Left cardiac atrium (tissue), 4 donors: ENCODE measurements at places on chromosomes 5 and 9. TPM values are rescaled to one million over a fixed set of nuclear protein-coding genes. Genes with fewer than 3 reads are reported as not detected.
A peak's percentile ranks its signal among the peaks of the same experiment; 100 is the strongest.

DNA sequence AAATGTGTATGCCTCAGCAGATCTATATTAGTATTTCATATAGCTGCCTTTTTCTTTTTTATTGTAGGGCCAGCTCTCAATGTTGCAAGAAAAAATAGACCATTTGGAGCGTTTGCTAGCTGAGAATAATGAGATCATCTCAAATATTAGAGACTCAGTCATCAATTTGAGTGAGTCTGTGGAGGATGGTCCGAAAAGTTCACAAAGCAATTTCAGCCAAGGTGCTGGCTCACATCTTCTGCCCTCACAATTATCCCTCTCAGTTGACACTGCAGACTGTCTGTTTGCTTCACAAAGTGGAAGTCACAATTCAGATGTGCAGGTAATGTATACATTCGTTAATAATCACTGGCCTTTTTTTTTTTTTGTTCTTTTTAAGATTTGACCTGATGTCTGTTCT, 23.7 kb downstream of the MAN2A1 start:
- DNase-seq: no peak

- DNase-seq: no peak
These were observed 3.2 kb upstream of the RAI14 start for GRCh38 chr5:34652914-34653313.

GRCh38 chr5:134436523-134437339, 25.1 kb upstream of the CDKN2AIPNL start:
- peak; percentile 74 for DNase-seq

GRCh38 chr5:40675396-40676133, 4.2 kb upstream of the PTGER4 start:
- DNase-seq: no peak

Gene OLFM1
- total RNA-seq: 25.5 TPM

Gene ZNF618
- total RNA-seq: 4.0 TPM

Gene PRRT1B
- total RNA-seq: not detected

Gene SLC25A25
- 29.8 TPM for total RNA-seq

Gene LRRC19
- not detected for total RNA-seq

GRCh38 chr9:38074441-38074961, 5.5 kb upstream of the SHB start:
- DNase-seq: no peak

Gene BRD8
- total RNA-seq: 34.7 TPM

DNA sequence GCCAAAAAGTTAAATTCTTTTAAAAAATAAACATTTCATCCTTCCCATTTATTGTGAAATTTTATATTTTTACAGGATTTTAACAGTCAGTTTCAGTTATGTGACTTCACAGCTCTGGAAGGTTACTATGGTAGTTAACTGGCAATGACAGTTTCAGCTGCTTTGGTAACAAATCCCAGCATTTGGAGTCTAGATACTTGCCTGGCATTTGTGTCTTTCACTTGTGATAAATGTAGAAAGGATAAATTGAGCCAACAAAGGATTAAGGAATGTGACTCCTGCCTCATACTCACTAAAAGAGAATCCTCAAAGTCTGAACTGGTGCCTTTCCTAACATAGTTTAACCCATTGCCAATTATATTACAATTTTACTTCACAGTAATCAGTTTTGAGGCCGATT, 315.5 kb downstream of the FER start:
- no peak for DNase-seq

Gene GRK6
- total RNA-seq: 20.1 TPM

GRCh38 chr9:1554081-1555035, 460.8 kb upstream of the SMARCA2 start:
- DNase-seq: no peak

Gene PCDHGB3
- total RNA-seq: 4.6 TPM

- no peak for DNase-seq
These were observed 101.6 kb upstream of the BASP1 start for GRCh38 chr5:17115855-17116254.

DNA sequence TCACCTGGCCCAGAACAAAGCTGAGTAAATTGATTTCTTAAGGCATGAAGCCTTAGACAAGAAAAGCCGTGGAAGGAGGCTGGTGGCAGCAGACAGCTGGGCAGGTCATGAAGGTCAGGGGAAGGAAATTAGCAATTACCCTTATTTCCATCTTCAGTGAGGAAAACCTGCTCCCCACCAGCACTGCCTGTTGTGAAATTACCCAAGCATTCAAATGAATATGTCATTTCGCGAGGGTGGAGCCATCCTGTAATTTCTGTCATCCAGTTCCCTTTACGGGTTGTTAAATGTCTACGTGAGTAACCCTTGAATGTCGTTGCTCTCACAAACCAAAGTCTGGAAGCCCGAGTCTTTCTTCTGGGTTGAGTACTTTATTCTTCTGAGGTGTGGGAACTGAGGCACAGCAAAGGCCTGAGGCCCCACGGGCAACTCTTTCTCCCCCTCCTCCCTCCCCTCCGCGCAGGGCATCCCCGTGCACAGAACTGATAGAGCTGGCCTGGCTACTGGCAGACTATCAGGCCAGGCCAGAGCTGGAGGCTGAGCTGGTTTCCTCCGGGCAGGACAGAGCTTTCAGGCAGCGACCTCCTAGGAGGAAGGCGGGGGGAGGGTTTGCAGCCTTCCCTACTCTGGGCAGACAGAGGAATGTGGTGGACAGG, 22.0 kb upstream of the AK3 start:
- peak; percentile 42 for DNase-seq

DNA sequence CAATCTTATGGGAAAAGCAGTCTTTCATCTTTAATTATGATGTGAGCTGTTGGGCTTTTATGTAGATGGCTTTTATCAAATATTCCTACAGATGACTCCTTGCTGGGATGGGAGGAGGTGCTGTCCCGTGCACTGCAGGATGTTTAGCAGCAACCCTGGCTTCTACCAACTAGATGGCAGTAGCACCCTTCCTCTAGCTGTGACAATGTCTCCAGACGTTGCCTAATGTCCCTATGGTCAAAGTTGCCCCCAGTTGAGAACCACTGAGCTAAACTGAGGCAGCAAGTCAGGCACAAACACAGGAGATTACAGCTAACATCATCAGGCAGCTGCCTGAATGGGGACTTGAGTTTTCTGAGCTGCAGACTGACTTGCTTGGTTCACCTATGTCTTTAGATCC, 401.9 kb upstream of the PDE4D start:
- DNase-seq: no peak

- DNase-seq: no peak
These were observed 559.1 kb downstream of the CSNK1G3 start for GRCh38 chr5:124071039-124071438.

Gene ARSI
- total RNA-seq: 0.68 TPM

Gene ABLIM3
- total RNA-seq: 129 TPM
